ENCODE measurements at places on chromosomes 7 and 10.

DNA sequence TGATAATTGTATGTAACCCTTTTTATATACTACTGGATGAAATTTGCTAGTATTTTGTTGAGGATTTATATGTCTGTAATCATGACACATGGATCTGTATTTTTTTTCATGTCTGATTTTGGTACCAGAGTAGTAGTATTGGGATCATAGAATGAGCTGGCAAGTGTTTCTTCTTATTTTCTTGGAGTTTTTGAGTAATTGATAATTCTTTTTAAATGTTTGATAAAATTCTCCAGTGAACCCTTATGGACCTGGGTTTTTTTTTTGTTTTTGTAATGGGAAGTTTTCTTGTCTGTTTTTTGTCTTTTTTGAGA is 28.4 kb downstream of the ZNF33A start:
- no peak for DNase-seq

DNA sequence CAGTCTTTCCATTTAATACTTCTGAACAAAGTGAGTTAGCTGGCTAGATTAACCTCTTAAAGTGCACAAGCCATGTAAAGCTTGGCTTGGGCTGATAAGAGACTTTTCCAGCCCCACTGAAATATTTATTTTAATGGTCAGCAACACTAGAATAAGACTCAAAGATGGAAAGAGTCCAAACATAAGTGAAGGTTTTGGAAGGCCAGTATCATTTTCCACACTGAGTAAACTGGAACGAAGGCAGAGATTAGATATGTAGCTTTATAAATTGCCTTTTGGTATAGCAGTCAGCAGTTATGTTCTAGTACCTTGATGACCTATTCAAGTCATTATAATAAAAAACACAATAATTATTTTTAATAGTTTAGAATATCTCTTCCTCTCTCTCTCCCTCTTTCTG is 102.2 kb downstream of the HDAC9 start:
- no peak for DNase-seq

GRCh38 chr7:153354071-153354470 is 594.5 kb downstream of the ACTR3B start:
- DNase-seq: no peak

DNA sequence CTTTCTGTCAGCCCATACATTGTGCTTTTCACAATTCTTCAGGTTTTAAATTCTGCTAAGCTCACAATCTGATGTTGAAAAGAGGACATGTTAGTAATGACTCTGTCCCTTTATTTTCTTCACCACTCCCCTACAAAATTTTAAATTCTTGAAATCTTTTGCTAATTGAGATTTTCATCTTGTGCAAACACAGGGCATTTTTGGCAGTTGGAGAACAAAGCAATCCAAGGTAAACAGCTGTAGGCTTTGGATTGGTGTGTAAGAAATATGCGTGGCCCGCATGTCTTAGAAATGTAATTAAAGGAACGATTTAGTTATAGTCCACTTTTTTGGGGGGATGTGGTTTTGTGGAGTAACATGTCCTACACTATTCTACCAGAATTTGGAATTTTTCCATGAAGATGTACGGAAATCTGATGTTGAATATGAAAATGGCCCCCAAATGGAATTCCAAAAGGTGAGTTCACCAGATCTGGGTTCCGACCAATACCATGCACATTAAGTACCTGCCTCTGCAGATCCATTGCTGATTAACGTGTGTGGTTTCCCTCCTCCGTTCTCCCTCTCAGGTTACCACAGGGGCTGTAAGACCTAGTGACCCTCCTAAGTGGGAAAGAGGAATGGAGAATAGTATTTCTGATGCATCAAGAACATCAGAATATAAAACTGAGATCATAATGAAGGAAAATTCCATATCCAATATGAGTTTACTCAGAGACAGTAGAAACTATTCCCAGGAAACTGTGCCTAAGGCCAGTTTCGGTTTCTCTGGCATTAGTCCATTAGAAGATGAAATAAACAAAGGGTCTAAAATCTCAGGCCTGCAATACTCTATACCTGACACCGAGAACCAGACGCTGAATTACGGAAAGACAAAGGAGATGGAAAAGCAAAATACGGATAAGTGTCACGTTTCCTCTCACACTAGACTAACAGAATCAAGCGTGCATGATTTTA is 181.1 kb downstream of the ARHGAP21 start:
- no peak for DNase-seq

GRCh38 chr10:3772361-3773171 is 12.4 kb downstream of the KLF6 start:
- DNase-seq: no peak

DNA sequence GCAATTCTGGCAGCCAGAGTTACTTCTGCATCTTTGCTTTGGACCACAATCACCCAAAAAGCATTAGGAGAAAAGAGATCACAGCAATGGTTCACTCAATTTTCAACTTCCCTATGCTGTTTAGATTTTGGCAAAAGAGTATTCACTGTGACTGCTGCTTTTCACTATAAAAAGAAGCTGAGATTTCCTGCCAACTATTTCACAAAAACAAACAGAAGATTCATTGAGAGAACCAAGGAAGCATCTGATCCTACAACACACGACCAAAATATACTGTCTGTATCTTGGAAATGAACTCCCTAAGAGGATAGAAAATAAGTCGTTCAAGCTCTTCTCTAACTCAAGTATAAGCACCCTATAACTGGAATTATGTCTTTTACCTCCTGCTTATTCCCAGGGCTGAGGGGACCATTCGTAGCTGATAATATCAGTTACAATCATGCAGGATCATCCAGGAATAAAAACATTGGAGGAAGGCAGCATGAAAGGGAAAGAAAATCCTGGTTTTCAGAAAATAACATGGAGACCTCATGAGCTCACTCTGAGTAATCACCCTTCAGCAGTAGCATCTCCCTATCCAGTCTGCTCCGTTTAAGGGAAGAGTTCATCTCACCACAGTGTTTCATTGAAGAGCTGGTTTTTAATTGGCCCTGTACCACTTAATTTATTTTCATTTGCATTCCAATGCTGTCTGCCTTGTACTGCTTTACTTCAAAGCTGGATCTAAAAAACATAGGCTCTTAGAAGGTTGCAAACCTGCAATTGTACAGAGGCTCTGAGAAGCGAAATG is 256.2 kb downstream of the PAXIP1 start:
- no peak for DNase-seq

DNA sequence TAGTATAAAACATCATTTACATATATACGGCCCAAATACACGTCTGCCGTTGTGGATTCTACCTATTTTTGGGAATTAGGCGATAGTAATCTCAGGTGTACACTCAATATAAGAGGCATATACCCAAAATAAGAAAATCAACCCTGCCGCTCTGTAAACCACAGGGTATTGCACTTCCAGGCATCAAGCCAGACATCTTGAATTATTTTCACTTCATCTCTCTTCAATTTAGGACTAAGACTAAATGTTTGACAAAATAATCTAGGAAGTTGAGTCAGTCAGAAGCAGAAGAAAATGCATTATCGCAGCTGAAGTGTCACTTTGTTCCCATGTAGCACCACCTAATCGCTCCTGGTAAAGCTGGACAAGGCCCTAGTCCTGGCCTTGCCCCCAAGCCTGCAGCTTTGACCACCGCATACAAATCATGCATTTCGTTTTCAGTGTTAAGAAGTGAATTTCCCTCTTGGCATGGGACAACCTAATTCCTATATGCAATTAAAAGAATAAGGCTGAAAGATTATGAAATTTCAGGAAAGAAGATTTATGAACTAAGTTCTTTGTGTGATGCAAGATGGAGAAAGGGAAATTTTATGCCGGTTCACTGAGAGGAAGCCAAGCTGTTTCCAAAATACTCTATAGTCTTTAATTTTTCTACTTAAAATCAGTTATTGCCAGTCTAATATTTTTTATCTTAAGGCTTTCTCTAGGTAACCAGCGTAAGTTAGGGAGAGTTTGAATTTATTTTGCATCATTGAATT is 26.0 kb downstream of the CABCOCO1 start:
- DNase-seq: no peak

GRCh38 chr10:12418725-12419261 is 69.4 kb downstream of the CAMK1D start:
- no peak for DNase-seq

DNA sequence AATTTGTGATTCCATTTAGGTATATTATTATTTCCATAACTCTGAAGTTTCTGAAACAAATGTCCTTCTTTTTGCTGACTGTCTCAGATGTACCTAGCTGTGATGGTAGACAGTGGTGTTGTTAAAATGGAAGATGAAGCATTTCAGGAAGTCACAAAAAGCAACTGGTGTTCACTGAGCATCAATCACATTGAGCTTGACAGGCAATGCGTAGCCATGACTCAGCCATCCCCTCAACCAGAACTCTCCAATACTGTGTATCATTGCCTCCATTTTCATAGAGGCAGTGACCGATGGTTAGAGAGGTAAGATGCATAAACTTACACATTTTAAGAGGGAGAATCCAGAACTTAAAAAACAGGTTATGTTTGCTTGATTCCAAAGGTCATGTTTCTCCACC is 434.0 kb downstream of the INHBA start:
- DNase-seq: no peak

DNA sequence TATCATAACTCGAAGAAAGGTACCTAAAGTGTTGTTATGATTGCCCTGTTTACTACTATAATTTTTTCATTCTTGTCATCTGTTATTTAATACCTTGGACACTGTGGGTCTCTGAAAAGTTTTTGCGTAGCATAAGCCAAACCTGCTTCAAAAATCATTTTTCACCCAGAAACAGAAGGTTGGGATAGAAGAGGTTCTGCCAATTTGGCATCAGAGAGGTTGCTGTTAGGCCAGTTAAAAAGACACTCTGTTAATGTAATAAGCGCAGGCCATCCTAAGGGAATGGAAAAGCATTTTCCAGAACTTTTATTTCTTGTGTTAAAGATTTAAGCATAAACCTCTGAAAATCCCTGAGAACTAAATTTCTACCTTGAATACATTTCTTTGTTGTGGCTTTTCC is 212.2 kb downstream of the BMPER start:
- DNase-seq: no peak

- no peak for DNase-seq
Observed at GRCh38 chr10:126087796-126088505, 191.6 kb downstream of the FANK1 start.

GRCh38 chr10:32795598-32796183 is 162.3 kb downstream of the ITGB1 start:
- no peak for DNase-seq

DNA sequence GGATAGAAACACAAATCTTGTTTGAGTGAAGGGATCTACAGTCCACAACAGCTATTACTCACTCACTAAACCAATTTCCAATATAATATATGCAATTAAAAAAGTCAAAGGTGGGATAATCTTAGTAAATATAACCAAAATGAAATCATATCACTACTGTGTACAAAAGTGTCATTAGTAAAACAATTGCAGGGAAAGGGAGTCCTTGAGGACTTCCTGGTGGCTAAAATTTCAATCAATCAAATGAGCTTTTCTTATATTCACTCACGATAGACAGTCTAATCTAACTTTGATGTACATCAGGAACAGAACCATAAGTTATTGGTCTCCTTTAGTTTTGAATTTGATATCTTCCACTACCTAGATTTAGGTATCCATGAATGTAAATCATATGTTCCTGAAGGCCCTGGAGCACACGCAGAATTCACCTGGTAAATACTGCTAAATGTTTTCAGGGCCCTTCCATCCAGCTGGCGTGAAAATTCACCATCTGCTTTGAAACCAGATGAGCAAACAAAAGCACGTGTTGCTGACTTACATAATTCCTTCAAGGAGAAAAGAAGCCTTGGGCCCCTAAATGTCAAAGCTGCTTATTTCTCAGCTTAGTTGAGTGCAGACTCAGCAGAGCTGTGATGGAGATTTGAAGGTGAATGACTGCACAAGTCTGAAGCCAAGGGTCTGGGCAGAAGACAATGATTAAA is 159.3 kb upstream of the TMEM196 start:
- no peak for DNase-seq
